ENCODE measurements at places on chromosomes 7 and 10.
A peak's percentile ranks its signal among the peaks of the same experiment; 100 is the strongest.

DNA sequence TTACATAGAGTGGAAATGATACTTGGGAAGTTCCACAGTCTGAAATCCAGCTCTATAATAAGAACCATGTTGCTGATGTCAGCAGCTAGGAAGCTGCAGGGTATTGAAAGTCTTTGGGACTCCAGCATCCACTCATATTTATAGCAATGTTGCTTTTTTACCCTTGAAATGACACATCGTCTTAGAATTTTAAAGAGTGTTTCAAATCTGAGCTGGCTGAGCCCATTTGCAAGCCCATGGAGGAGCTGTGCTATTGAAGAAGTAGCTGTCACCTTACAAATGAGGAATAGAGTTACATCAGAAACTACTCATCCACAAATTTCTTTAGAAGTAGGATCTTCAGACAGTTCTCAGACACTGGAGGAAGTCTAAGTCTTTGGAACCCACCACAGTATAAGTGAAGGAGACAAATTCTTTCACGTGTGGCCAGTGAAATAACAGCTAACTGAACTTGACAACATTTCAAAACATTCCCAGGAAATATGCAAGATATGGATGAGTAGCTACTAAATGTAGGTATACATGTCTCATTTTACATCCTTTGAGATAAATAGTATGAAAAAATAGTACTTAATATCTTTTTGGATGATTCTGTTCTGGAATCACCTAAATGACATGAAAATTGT lies 203.6 kb downstream of the ZNF365 start:
- DNase-seq, result no peak

DNA sequence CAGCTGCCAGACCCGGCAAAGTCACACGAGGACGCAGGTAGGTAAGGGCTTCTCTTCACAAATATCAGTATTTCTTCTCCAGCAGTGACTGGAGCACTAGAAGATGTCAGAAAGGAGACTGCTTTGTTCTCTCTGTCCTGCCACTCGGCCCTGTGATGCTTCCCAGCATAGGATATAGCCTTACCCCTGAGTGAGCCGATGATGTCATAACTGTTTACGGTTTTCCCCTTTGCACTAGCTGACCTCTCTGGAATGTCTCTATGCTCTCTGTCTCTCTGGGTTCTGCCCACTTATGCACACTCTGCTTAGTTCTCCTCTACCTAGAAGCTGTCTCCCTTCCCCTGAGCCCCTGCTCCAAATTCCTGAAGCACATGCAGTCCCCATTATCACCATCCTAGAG lies 167.5 kb upstream of the PODXL start:
- no peak for DNase-seq

DNA sequence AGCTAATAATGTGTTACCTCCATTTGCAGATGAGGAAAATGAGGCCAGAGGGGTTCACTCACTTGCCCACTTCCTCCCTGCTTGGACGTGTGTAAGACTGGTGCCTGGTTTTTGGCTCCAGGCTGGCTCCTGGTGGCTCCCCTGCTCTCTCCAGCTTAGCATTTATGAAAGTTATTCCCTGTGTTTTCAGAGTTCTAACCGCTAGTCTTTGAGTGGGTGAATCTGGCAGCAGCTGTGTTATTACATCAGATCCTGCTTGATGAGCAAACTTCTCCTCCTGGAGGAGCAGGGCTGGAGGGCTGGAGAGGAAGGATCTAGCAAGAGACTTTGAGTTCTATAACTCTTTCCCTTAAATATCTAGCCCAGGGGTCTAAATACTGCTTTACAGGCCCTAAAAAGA lies 80.9 kb upstream of the AGBL3 start:
- DNase-seq, result no peak

DNA sequence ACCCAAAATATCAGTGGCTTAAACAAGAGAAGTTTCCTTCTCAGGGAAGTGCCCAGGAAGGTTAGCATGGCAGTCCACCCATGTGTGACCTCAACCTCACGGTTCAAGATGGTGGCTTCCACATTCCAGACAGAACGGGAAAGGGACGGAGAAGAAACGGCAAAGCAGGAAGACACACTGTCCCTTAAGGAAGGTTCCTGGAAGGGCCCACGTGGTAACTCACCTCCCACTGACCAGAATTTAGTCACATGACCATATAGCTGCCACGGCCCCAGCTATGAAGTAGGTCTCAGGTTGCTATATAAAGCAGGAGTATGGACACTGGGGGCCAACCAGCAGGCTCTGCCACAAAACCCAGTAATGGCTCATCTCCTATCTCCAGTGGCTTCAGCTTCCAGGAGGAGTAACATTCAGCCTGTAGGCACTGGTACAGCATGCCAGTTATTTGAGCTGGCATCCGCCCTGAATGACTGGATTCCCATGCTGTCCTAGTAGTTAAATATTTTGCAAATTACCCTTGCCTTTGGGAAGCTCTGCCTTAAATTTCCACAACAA lies 278.5 kb upstream of the KLF14 start:
- no peak for DNase-seq

DNA sequence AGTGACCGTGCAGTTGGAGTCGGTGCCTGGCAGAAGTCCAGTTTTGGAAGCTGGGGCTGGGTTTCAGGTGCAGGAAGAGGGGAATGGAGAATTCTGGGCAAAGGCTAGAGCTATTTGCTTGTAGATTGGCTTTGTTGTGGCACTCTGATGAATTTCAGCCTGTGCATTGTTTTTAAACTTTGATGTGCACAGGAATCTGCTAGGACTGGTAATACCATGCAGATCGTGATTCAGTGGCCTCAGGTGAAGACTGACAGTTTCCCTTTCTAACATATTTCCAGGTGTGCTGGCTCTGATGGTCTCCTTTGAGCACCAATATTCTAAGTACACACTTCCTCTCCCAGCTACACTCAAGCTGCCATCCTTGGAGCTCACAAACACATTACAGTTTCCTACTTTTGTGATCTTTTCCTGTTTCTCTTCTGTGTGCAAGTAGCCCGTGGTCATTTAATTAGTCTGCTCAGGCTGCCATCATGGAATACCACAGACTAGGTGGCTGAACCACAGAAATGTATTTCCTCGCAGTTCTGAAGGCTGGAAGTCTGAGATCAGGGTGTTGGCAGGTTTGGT lies 55.6 kb downstream of the NOC3L start:
- DNase-seq, result no peak

DNA sequence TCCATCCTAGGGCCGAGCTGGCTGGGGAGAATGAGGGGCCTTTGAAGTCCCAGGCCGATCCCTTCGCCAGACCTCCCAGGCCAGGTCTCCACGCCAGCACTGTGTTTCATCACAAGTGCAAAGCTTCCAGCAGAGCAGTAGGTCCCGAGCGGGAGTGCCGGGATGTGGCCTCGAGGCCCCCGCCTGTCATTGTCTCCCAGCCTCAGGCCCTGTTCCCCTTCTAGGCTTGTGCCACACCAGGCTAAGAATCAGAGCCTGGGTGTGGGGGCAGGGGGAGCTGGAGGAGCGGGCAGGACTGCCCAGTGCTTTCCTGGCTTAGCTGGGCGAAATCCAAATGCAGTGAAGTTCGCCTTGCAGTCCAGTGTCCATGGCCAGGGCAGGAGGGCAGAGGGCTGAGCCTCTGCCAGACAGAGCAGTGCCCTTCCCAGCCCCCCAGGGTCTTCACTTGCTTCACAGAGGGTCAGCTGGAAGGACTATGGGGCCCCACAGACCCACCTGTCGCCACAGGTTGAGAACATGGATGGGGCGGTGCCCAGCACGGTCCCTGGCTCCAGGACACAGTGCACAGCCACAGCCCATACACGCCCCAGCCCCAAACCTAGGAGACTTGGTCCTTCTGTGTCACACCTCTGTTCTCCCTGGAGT lies 20.2 kb upstream of the PFKFB3 start:
- no peak for DNase-seq

DNA sequence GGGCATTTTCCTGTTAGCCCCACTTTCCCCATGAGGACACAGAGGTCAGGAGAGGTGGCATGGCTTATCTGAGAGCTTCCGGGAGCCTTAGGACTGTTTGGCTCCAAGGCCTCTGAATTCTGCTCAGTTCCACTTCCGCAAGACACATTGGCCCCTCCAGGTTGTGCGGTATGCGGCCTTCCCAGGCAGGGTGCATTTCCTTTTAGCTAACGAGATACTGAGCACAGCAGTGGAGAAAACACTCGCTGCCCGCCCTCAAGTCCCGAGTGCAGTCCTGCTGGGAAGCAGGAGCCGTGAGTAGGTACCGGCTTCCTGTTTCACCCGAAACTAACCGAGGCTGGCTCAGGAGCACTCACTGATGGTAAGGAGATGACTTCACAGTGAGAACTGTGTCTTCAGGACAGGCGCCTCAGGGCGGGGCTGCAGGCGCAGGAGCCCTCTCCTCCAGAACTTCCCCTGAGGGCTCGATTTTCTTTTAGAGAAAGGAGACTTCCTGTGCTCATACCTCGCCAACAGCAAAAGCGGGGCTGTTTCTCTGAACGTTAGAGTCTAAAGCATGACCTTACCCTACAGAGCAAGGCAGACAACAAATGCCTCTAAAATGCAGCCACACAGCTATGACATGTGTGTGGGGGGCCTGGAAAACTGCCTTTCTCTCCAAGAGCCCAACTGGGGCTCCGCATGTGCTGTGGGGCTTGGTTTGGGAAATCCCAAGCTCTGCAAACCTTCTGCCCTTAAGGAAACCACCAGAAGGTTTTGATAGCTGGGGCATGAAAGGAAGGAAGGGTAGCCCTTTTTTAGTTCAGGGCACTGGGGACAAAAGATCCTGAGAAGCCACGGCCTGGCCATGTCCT lies 25.9 kb downstream of the RGS10 start:
- no peak for DNase-seq

DNA sequence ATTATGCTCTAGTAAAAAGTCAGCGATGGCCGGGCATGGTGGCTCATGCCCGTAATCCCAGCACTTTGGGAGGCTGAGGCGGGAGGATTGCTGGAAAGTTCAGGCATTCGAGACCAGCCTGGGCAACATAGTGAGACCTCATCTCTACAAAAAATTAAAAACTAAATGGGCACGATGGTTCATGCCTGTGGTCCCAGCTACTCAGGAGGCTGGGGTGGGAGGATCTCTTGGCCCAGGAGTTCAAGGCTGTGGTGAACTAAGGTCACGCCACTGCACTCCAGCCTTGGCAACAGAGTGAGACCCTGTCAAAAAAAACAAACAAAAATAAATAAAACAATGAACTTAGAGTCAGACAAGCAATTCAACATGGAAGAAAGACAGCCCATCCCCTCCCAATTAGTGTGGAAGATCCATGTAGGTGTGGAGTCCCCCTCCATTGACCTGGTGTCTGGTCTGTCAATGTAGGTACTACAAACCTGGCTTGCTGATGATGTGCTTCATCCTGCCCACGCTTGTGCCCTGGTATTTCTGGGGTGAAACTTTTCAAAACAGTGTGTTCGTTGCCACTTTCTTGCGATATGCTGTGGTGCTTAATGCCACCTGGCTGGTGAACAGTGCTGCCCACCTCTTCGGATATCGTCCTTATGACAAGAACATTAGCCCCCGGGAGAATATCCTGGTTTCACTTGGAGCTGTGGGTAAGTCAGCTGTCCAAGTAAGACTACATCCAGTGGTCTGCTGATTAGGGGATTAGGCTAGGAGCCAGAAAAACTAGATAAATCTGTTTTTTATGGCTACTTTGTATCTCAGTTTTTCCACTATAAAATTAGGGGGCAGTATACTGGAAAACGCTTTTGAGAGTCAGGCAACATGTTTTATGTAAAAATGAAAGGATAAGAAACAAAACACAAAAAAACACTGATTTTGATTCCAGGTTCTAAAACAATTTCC lies 9.3 kb downstream of the SCD start:
- DNase-seq, result no peak

GRCh38 chr7:5557920-5558401 lies 134.3 kb upstream of the TNRC18 start:
- no peak for DNase-seq

GRCh38 chr7:132871419-132871818 lies 210.5 kb downstream of the CHCHD3 start:
- no peak for DNase-seq

DNA sequence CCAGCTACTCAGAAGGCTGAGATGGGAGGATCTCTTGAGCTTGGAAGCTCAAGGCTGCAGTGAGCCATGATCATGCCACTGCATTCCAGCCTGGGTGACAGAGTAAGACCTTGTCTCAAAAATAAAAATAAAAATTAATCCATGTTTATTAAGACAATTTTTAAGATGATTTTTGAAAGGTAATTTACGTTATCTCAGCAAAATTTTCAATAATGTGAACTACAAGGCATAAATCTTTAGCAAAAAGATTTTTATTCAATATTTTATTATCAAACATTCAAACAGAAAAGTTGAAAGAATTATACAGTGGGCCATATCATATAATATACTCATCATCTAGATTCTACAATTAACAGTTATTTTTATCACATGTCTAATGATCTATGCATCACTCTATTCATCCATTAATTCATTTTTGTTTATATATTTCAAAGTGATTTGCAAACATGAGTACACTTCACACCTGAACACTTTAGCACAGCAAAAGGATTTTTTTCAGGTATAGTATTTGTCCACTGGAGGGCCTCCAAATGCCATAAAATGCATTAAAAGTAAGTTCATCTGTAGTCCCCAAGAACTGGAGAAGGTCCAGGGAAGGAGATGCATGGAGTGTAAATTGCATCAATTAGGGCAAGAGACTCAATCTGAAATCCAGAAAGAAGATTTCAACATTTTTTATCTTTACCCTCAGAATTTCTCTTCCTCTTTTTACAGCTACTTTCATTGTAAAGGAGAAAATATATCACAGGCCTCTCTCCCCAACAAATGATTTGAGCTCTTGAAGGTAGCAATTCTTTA lies 38.6 kb upstream of the RSBN1L start:
- peak; percentile 26 for DNase-seq

- DNase-seq, result no peak
These were observed 8.2 kb upstream of the FAS start for GRCh38 chr10:88982366-88982765.

- DNase-seq, result no peak
These were observed 411.7 kb upstream of the NRP1 start for GRCh38 chr10:33746186-33746585.

GRCh38 chr7:35530124-35531109 lies 164.5 kb downstream of the HERPUD2 start:
- no peak for DNase-seq

DNA sequence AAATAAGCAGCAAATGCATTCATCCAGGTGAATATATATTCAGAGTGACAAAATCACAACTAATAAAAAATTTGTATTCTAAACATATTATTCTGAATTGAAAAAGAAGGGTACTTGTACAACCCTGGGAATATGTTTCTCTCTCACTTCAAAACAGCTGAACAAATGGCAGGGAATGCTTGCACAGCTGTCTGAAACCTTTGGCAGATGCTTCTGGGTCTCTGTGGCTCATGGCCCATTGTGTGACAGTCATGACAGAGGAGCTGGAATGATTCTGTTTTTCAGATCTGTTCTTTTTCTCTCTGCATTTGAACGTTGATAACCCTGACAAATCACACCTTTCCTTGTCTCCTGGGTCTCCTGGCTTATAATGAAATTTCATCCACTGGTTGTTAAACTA lies 275.7 kb upstream of the FZD1 start:
- DNase-seq, result no peak
